ENCODE measurements at places on chromosomes 13 and 19. TPM values are rescaled to one million over a fixed set of nuclear protein-coding genes. Genes with fewer than 3 reads are reported as not detected.

The TMTC4 gene
- total RNA-seq, result 15.7 TPM

The ZSCAN1 gene
- total RNA-seq, result not detected

The ATP4B gene
- total RNA-seq, result not detected

The VN1R2 gene
- not detected for total RNA-seq

The CXCL17 gene
- not detected for total RNA-seq

The PALM3 gene
- total RNA-seq, result not detected

The ZNF439 gene
- 5.6 TPM for total RNA-seq

The ZNF66 gene
- total RNA-seq, result 14.6 TPM

DNA sequence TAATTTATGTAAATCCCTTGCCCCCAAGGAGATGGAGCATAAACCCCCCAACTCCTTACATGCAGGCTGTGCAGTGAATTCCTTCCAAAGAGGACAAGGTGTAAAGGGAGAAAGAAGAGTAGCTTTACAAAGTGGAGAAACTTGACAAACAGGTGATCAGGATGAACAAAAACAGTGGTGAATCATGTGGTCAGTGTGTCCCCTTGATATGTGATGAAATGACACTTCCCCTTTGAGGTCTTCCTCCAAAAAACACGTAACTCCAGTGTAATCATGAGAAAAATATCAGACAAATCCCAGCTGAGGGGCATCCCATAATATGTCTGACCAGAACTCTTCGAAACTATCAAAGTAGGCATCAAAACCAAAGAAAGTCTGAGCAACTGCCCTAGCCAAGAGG is 29.5 kb upstream of the AKT2 start:
- no peaks in the 10 kb centered on the region for H3K27me3 ChIP-seq
- no peaks in the 10 kb centered on the region for H3K4me1 ChIP-seq
- no peak for DNase-seq
- H3K4me3 ChIP-seq, result no peak overlapping the region
- H3K36me3 ChIP-seq, result no peaks in the 10 kb centered on the region

DNA sequence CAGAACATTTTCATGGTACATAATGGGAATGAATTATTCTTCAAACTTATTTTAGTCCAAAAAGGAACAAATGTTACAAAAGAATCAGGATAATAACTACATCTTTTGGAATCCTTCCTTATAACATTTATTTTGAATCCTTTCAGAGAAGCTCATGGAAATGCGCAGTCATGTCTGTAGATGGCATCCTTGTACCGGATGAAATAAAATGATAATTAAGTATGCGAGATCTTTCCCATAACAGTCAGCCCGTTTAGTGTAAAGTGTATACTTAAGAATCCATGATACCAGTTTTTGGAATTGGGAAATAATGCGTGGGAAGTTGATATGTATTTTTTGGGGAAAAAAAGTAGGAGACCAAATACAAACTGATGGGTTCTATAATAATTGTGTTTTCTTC is 418.8 kb downstream of the GPC5 start:
- DNase-seq, result no peak
- no peak overlapping the region for H3K4me3 ChIP-seq
- no peak overlapping the region for H3K27ac ChIP-seq
- H3K4me1 ChIP-seq, result no peaks in the 10 kb centered on the region

GRCh38 chr19:30170495-30171137 is 201.6 kb upstream of the ZNF536 start:
- H3K27me3 ChIP-seq, result no peaks in the 10 kb centered on the region
- H3K4me3 ChIP-seq, result no peak overlapping the region
- H3K4me1 ChIP-seq, result no peaks in the 10 kb centered on the region
- no peak overlapping the region for H3K27ac ChIP-seq
- DNase-seq, result no peak
- no peaks in the 10 kb centered on the region for H3K36me3 ChIP-seq

- H3K27me3 ChIP-seq, result no peaks in the 10 kb centered on the region
- no peaks in the 10 kb centered on the region for H3K36me3 ChIP-seq
- no peak overlapping the region for H3K4me3 ChIP-seq
- no peak for DNase-seq
Measured at GRCh38 chr19:35355791-35356460, 2.3 kb upstream of the FFAR3 start.

- no peaks in the 10 kb centered on the region for H3K36me3 ChIP-seq
- no peak overlapping the region for H3K27ac ChIP-seq
- H3K27me3 ChIP-seq, result no peaks in the 10 kb centered on the region
- H3K4me1 ChIP-seq, result no peaks in the 10 kb centered on the region
- H3K4me3 ChIP-seq, result no peak overlapping the region
Measured at GRCh38 chr19:33879818-33880575, 83.3 kb downstream of the KCTD15 start.

DNA sequence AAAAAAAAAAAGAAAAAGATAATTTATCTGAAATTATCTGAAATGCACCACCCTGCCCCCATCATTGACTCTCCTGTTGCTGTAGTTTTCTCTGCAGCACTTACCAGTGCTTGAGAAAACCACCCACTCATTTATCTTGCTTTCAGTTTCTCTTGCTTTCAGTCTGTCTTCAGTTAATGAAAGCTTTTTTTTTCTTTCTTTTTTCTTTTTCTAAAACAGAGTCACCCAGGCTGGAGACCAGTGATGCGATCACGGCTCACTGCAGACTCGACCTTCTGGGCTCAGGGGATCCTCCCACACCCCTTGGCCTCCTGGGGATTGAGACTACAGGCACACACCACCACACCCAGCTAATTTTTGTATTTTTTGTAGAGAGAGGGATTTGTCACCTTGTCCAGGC is 4.3 kb upstream of the ACP5 start:
- H3K4me3 ChIP-seq, result peak overlapping the region; percentile 20
- H3K27me3 ChIP-seq, result no peaks in the 10 kb centered on the region
- peaks cover 36% of the 10 kb centered on the region for H3K4me1 ChIP-seq
- DNase-seq, result peak; percentile 53
- H3K36me3 ChIP-seq, result no peaks in the 10 kb centered on the region
- H3K27ac ChIP-seq, result peak overlapping the region; percentile 64

GRCh38 chr13:79861731-79862130 is 380.8 kb downstream of the NDFIP2 start:
- no peaks in the 10 kb centered on the region for H3K36me3 ChIP-seq
- no peaks in the 10 kb centered on the region for H3K27me3 ChIP-seq
- no peak overlapping the region for H3K4me3 ChIP-seq
- no peak overlapping the region for H3K27ac ChIP-seq
- no peaks in the 10 kb centered on the region for H3K4me1 ChIP-seq

DNA sequence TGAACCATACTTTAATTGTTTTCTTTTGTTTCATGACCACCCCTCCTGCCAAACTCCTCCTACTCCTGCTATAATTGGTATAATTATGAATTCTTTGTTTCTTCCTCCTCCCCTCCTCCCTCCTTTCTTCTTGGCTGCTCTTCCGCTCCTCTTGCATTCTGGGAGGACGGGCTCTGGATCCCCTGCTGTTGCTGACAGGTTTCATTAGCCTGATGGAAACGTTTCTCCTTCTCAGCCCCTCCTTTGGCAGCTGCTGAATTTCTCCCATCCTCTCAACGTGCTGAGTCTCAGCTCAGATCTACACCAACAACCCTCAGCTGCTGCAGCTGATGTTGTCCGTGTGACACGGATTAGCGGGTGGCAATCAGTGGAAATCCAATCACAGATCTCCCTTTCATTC is 97.1 kb upstream of the UBAC2 start:
- H3K27ac ChIP-seq, result no peak overlapping the region
- H3K27me3 ChIP-seq, result no peaks in the 10 kb centered on the region
- H3K36me3 ChIP-seq, result no peaks in the 10 kb centered on the region
- no peak for DNase-seq

DNA sequence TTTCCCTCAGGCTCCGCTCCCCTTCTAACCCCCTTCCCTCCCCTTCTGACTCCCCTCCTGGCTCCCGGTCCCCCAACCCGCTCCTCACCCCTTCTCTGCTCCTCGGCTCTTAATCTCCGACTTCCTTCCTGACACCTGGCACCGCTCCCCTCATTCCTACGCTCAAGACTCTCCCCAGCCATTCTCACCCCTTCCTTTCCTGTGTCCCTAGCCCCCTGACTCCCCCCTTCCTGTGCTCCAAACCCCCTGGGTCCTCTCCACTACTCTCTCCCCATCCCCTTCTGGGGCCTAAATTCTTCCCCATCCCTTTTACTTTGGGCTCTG is 658 bp downstream of the CLPP start:
- H3K4me3 ChIP-seq, result peak overlapping the region; percentile 76
- H3K4me1 ChIP-seq, result peaks cover 10% of the 10 kb centered on the region
- H3K27ac ChIP-seq, result peak overlapping the region; percentile 82
- no peaks in the 10 kb centered on the region for H3K27me3 ChIP-seq
- no peak for DNase-seq
- peaks cover 14% of the 10 kb centered on the region for H3K36me3 ChIP-seq

DNA sequence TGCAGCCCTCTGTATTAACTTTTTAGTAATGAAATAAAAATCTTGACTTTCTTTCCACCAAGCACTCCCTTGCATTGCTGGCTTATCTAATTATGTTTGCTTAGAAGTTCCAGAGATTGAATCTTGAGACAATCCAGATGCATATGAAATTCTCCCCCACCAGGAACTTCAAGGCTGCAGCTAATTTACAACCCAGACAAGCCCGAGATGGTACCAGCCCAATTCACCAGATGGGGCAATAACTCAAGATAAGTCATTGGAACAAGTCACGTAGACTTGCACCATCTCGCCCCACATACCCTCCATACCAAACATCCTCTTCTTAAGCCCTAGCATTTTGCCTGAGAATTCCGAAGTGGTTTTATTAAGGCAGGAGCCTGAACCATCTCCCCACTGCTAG is 29.0 kb downstream of the UTP14C start:
- no peaks in the 10 kb centered on the region for H3K27me3 ChIP-seq
- no peak for DNase-seq
- no peak overlapping the region for H3K27ac ChIP-seq
- H3K36me3 ChIP-seq, result no peaks in the 10 kb centered on the region
- H3K4me3 ChIP-seq, result no peak overlapping the region

- H3K27me3 ChIP-seq, result no peaks in the 10 kb centered on the region
- no peak overlapping the region for H3K27ac ChIP-seq
- no peaks in the 10 kb centered on the region for H3K4me1 ChIP-seq
- H3K36me3 ChIP-seq, result no peaks in the 10 kb centered on the region
- DNase-seq, result no peak
Measured at GRCh38 chr13:98962901-98963590, 14.8 kb downstream of the DOCK9 start.

DNA sequence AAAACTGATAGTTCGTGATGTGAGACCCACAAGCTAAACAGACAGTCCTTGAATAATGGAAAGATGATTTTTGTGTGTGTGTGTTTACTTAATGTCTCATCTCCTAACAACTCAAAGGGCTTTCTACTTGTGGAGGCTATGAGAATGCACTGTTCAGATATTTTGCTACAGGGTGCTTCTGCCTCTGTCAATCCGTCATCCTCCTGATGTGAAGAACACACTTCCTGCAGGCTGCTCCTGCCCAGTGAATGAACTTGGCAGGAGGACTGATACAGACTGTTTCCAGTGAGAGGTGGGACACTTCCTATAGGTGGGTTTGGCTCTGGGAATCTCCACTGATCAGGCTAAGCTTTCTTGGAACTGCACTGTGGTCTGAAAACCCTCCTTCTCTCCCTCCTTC is 168.4 kb upstream of the STARD13 start:
- DNase-seq, result no peak
- H3K27ac ChIP-seq, result no peak overlapping the region

DNA sequence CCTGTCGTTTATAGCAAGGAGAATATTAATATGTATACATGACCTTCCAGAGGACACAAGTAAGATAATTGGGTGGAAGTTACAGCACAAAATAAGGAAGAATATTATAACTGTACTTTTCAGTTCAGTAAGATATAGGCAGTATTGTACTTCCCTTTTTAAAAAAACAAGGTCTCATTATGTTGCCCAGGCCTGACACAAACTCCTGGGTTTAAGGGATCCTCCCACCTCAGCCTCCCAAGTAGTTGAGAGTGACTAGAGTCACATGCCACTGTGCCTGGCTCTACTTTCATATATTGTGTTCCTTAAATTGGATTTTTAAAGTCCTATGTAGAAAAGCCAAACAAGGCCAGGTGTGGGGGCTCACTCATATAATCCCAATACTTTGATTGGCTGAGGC is 19.5 kb upstream of the MAB21L1 start:
- DNase-seq, result no peak
- H3K27me3 ChIP-seq, result no peaks in the 10 kb centered on the region
- H3K27ac ChIP-seq, result no peak overlapping the region
- H3K4me3 ChIP-seq, result no peak overlapping the region
- no peaks in the 10 kb centered on the region for H3K4me1 ChIP-seq

DNA sequence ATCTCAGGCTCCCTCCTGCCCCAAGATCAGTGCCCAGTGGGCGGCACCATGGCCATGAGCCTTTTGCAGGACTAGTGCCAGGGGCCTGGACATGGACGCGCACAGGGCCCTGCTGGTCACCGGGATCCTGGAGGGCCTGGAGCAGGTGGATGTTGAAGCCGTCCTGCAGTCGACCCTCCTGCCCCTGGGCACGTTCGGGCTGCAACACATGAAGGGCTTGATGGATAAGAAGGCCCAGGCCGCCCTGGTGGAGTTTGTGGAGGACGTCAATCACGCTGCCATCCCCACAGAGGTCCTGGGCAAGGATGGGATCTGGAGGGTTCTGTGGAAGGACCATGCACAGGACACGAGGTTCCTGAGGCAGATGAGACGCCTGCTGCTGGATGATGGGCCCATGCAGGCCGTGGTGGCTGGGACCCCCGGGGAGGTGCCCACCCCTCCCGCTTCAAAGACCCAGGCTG is 38.0 kb upstream of the PNMA8B start:
- no peak overlapping the region for H3K4me3 ChIP-seq
- DNase-seq, result no peak
- no peaks in the 10 kb centered on the region for H3K27me3 ChIP-seq
- peaks cover 16% of the 10 kb centered on the region for H3K4me1 ChIP-seq
- H3K27ac ChIP-seq, result no peak overlapping the region

DNA sequence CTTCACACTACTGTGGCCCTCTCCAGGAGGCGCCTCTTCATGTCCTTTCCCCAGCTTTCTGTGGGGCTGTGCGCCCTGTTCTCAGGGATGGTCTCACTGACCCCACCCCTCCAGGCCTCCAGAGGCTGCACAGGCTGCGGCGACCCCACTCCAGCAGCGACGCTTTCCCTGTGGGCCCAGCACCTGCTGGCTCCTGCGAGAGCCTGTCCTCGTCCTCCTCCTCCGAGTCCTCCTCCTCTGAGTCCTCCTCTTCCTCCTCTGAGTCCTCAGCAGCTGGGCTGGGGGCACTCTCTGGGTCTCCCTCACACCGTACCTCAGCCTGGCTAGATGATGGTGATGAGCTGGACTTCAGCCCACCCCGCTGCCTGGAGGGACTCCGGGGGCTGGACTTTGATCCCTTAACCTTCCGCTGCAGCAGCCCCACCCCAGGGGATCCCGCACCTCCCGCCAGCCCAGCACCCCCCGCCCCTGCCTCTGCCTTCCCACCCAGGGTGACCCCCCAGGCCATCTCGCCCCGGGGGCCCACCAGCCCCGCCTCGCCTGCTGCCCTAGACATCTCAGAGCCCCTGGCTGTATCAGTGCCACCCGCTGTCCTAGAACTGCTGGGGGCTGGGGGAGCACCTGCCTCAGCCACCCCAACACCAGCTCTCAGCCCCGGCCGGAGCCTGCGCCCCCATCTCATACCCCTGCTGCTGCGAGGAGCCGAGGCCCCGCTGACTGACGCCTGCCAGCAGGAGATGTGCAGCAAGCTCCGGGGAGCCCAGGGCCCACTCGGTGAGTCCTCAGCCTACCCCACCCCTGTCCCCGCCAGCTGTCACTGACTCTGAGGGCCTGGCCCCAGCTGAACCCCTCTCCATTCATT is 11.2 kb downstream of the ARHGAP33 start:
- no peaks in the 10 kb centered on the region for H3K36me3 ChIP-seq
- no peaks in the 10 kb centered on the region for H3K27me3 ChIP-seq
- no peak for DNase-seq

- H3K27me3 ChIP-seq, result no peaks in the 10 kb centered on the region
- H3K36me3 ChIP-seq, result no peaks in the 10 kb centered on the region
- no peaks in the 10 kb centered on the region for H3K4me1 ChIP-seq
- no peak overlapping the region for H3K4me3 ChIP-seq
Measured at GRCh38 chr13:84684048-84684662, 801.9 kb upstream of the SLITRK1 start.

All from naive thymus-derived CD4-positive, alpha-beta T cell (primary cell).